ENCODE measurements at places on chromosomes 2 and 18.

DNA sequence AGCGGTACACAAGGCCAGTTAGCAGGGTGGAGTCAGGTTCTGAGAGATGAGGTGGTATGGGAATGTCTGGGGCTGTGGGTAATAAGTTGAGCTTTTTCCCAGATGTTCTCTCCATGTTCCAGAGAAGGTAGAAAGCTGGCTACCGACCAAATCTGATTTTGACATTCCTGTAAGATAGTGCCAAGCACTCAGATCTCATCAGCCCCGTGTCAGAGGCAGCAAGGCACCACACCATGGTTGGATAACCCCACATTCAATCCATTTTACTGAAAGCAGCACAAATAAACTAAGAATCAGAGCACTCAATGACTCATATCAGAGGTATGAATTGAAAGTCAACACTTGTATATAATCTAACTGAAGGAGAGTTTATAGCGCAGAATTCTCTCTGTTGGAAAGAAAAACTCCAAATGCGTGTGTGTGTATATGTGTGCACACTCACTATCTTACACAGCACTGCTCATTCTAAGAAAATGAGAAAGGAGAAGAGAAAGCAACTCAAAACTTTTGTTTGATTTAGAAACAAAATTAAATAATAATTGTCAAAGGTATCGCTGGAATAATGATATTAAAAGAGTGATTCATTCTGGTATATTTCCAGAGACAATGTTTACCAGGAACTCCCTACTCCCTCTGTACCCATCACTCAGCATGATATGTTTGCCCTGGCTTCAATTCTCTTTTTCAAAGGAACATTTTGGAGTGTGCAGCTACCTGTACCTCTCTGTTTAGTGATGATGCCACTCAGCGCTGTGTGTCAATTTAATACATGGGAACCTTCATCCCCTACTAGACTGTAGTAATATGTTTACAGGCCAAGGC, 375.1 kb upstream of the ID2 start:
- DNase-seq = no peak
- no peak overlapping the region for H3K4me3 ChIP-seq
- H3K27me3 ChIP-seq = no peaks in the 10 kb centered on the region
- no peaks in the 10 kb centered on the region for H3K36me3 ChIP-seq
- H3K4me1 ChIP-seq = peaks cover 8% of the 10 kb centered on the region

DNA sequence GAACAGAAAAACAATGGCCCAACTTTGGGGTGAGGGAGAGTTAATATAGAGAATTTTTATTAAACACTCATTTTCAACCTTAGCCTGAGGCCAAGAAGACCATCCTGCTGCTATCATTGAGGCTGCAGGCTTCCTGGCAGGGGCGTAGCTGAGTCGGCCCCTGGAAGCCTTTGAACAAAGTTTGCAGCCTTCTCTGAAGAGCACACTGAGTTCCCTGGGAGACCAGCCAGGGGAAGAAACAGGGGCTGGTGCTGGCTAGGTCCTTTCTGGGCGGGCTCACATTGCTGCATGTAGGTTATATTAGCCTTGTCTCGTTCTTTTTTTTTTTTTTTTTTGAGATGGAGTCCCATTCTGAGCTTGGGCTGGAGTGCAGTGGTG, 126.8 kb upstream of the HS6ST1 start:
- H3K4me1 ChIP-seq = no peaks in the 10 kb centered on the region
- H3K27me3 ChIP-seq = no peaks in the 10 kb centered on the region
- no peak for DNase-seq
- no peak overlapping the region for H3K4me3 ChIP-seq
- H3K27ac ChIP-seq = no peak overlapping the region

- peaks cover 4% of the 10 kb centered on the region for H3K36me3 ChIP-seq
- H3K4me1 ChIP-seq = peaks cover 5% of the 10 kb centered on the region
- no peaks in the 10 kb centered on the region for H3K27me3 ChIP-seq
- DNase-seq = no peak
Measured at GRCh38 chr2:221460136-221460535, 112.0 kb downstream of the EPHA4 start.

- H3K36me3 ChIP-seq = no peaks in the 10 kb centered on the region
- no peak overlapping the region for H3K4me3 ChIP-seq
- no peaks in the 10 kb centered on the region for H3K4me1 ChIP-seq
- no peaks in the 10 kb centered on the region for H3K27me3 ChIP-seq
- no peak overlapping the region for H3K27ac ChIP-seq
Measured at GRCh38 chr2:198066597-198066996, 262.2 kb downstream of the PLCL1 start.

All from neuronal stem cell (in vitro differentiated cells).